ENCODE measurements at places on chromosomes 5 and 9. TPM values are rescaled to one million over a fixed set of nuclear protein-coding genes. Genes with fewer than 3 reads are reported as not detected.

Gene RGMB
- 0.39 TPM for total RNA-seq

- peaks cover 10% of the 10 kb centered on the region for H3K27me3 ChIP-seq
- DNase-seq: no peak
- no peak overlapping the region for H3K27ac ChIP-seq
- H3K4me1 ChIP-seq: no peaks in the 10 kb centered on the region
- no peaks in the 10 kb centered on the region for H3K36me3 ChIP-seq
- H3K4me3 ChIP-seq: no peak overlapping the region
Observed at GRCh38 chr5:112635276-112635675, 102.4 kb upstream of the APC start.

Gene TYRP1
- total RNA-seq: not detected

GRCh38 chr9:107737987-107738743 lies 248.6 kb upstream of the KLF4 start:
- no peak for DNase-seq
- H3K36me3 ChIP-seq: no peaks in the 10 kb centered on the region
- no peak overlapping the region for H3K27ac ChIP-seq

DNA sequence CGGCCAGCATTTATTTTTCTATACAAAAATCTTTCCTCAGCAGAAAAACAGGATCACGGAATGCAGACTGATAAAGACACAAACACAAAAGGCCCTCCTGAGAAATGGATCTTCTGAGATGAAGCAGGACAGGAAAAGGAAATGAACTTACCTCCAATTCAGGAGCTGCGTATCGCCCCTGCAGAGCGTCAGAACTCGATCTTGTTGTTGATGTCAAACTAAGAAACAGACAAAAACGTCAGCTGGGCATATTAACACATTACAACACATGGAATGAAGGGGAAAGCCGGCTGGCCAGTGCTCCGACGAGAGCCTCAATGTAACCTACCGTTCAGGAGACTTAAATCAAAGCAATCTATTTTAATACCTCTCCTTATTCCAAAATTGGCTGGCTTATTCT lies 105.1 kb downstream of the SERINC5 start:
- no peaks in the 10 kb centered on the region for H3K27me3 ChIP-seq
- H3K36me3 ChIP-seq: peaks cover 71% of the 10 kb centered on the region

Gene ENHO
- not detected for total RNA-seq

Gene STPG3
- total RNA-seq: 0.48 TPM

DNA sequence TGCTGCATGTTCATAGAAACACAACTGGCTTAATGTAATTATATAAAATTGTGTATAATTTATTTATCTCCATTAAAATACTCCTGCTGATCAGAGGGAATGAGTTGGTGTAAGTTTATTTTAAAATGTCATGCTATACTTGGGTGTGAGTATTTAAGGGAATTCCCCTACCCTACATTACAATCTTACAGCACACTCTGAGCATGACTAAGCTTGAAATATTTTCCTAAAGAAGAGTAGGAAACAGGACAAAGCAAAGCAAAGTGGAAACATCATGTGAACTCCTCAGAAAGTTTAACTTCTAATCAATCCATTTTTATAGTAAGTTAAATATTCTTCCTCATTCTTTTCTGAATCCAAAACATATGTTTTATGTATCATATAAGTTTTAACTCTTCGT lies 1271.3 kb downstream of the EFNA5 start:
- no peak for DNase-seq
- no peaks in the 10 kb centered on the region for H3K36me3 ChIP-seq
- H3K27ac ChIP-seq: no peak overlapping the region
- no peaks in the 10 kb centered on the region for H3K4me1 ChIP-seq
- no peaks in the 10 kb centered on the region for H3K27me3 ChIP-seq

- no peaks in the 10 kb centered on the region for H3K36me3 ChIP-seq
- peak; percentile 18 for DNase-seq
- H3K4me1 ChIP-seq: peaks cover 17% of the 10 kb centered on the region
- H3K27me3 ChIP-seq: no peaks in the 10 kb centered on the region
- H3K4me3 ChIP-seq: peak overlapping the region; percentile 24
- H3K27ac ChIP-seq: peak overlapping the region; percentile 87
Observed at GRCh38 chr9:37528652-37529471, 43.1 kb downstream of the POLR1E start.
